Activated CD4-positive, alpha-beta T cell treated with anti-CD3 and anti-CD28 coated beads, Interleukin-2, amount 10 ng/mL, durations not matched to agents 24 days and 14 days (primary cell): ENCODE measurements at places on chromosomes 16 and 17. TPM values are rescaled to one million over a fixed set of nuclear protein-coding genes. Genes with fewer than 3 reads are reported as not detected.

Gene CIBAR2
- not detected in 2 replicates for total RNA-seq

Gene KRT31
- total RNA-seq: not detected in 2 replicates

Gene PPY
- not detected in 2 replicates for total RNA-seq

Gene EVPLL
- not detected in 2 replicates for total RNA-seq

Gene DPEP3
- total RNA-seq: not detected in 2 replicates

Gene GRB7
- total RNA-seq: 0.30 TPM in 1 of 2 replicates, not detected in the other
